ENCODE measurements at places on chromosomes 5 and 9.

GRCh38 chr5:126647071-126647470 lies 46.3 kb downstream of the PHAX start:
- no peak for DNase-seq

DNA sequence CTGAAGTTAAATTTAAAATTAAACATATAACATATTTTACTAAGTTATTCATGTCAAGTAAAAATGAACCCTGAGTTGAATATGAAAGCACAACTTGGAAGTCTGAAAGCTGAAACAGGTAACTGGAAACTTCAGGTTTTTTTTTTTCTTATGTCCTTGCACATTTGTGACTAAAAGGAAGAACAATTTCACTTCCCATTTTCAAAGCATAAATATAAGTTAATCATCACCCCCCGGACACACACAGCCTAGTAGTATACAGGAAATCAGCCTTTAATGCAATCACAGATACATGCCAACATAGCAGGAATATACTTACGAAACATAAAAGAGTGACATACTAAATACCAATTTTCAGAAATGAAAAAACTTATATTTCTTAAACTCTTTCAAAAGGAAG lies 225.9 kb downstream of the RFX3 start:
- DNase-seq = no peak

GRCh38 chr9:102497709-102498108 lies 497.4 kb upstream of the CYLC2 start:
- no peak for DNase-seq

- no peak for DNase-seq
Observed at GRCh38 chr9:16912197-16912596, 41.7 kb upstream of the BNC2 start.

DNA sequence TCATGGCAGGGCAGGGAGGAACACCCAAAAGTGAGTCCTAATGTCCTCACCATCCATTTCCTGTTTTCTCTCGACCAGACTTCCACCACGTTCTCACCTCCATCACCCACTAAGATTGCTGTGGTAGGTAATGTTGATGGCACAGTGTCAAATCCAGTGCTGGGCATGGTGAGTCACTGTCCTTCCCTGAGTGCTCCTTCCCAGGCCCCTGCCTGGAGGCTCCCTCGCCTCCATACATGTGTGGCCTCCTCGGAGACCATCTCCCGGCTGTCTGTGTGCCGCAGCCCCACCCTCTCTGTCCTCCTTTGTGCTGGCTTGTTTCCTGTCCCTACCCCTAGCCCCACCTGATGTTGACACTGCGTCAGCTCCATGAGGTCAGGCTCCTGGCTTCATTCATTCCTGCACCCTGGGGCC lies 177.5 kb downstream of the SYK start:
- no peak for DNase-seq

GRCh38 chr5:116848954-116849581 lies 274.4 kb upstream of the SEMA6A start:
- no peak for DNase-seq

DNA sequence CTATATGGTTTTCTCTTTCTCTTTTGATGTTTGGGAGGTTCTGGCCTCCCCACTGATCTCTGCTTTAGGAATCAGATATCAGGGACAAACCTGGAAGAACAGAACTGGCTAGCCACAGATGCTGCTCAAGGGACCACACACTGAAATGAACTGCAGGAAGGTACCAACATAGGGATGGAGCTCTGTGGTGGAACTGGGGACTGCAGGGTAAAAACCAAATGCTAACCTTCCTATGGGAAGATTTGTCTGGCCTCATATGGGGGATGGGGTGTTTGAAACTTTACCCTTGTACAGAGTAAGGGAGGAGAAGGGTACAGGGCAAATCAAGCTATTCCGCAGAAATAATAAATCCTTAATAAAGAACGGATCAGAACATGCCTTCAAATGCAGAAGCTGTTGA lies 49.4 kb downstream of the ELOVL7 start:
- no peak for DNase-seq

GRCh38 chr5:153636670-153637451 lies 146.4 kb downstream of the GRIA1 start:
- DNase-seq = no peak

DNA sequence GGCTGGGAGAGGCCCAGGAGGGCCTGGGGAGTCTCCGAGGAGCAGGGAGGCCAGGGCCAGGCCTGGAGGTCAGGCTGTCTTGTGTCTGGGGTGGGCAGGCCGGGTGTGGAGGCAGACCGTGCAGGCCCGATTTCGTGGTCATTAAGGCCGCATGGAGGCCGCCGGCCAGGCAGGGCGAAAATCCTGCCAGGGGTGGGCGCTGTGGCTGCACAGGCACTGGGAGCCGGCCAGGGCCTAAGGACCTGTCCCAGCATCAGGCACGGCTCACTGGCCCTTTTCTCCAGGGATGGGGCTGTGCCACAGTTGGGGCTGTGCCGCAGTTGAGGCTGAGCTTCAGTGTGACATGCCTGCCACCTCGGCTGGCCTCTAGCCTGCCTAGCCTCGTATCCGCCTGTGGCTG lies 35.9 kb downstream of the ASS1 start:
- DNase-seq = no peak

DNA sequence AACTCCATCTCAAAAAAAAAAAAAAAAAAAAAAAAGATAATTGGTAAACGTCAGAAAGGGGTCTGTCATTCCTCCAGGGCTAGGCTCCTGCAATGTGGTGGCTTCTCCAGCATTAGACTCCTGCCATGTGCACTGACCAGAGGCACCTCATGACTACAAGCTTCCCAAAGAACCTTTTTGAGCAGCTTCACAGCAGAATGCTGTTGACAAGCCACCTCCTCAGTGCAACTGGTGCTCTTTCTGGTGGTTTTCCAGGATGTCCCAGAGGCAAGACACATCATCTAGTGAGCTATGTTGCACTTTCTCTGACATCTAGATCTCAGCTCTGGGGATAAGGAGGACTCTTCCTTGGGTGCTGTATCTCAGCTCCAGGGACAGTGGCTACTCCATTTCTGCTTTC lies 11.6 kb downstream of the RPL37 start:
- no peak for DNase-seq

- DNase-seq = no peak
Observed at GRCh38 chr5:95810305-95811125, 12.0 kb downstream of the GLRX start.

DNA sequence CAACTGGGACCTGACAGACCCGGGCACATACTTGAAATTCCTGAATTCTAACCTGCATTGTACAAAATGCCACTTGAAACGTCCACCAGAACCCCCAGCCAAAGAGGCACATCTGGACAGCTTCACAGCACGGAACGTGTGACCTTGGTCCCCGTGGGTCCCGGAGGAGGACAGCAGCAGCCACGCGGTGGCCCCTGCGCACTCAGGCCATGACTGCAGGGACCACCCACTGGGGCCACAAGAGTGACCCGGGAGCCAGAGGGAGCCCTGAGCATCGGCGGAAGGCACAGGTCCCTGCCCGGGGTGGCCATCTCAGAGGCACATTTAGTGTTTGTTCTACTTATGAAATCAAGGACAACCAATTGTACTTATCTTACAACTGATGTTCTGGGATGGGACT lies 2.1 kb upstream of the SNAPC4 start:
- DNase-seq = no peak

GRCh38 chr5:5645198-5645597 lies 222.7 kb downstream of the ICE1 start:
- no peak for DNase-seq

GRCh38 chr5:88743231-88743834 lies 139.7 kb downstream of the MEF2C start:
- DNase-seq = no peak

DNA sequence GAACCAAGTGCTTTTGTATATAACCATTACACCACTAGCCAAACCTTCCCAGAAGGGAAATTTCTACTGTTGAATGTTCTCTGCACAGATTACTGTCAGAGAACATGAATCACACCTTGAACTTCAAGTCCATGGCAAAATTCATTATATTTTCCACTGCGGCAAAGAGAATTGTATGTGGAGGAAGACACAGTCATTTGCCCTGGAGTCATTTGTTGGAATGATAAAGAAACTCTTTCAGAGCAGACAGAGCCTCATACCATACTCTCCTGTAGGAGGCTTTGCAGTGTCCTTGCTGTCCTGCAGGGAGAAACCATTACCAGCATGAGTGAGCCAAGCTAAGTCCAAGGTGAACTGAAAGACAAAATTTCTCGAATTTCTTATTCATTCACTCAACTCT lies 369.0 kb downstream of the ARHGEF28 start:
- DNase-seq = no peak

DNA sequence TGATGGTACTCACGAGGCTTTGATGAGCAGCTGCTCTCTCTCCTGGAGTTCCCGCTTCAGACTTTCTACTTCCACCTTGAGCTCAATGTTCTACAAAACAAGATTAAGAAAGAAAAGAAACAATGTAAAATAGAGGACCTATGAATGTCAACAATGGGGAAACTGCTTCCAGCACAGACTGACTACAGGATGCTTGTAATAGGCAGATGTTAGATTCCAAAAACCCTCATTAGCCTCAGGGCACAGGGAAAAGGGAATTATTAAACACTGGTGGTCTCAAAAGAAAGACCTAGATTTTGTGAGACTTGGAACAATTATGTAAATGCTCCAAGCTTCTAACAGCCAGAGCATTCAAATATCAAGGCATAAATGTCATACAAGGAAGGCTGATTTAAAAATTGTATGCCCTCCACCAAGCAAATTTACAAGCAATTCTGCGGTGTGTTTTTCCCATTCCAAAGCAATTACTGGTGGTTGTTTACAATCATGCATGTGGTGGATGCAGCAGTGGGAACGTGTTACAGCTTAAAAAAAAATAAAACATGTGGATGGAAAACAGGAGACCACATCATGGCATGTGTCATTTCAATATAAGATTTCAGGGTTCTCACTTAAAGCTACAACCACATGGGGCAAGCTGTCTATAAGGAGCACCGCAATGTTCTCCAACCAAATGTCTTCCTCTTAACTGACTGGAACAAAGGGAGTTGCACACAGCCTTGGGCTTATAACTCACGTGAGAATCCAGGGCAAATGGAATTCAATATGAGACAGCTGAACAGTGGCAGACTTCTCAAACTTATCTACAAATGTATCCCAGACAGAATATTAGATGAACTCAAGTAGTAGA lies 34.0 kb downstream of the CDK5RAP2 start:
- DNase-seq = no peak

DNA sequence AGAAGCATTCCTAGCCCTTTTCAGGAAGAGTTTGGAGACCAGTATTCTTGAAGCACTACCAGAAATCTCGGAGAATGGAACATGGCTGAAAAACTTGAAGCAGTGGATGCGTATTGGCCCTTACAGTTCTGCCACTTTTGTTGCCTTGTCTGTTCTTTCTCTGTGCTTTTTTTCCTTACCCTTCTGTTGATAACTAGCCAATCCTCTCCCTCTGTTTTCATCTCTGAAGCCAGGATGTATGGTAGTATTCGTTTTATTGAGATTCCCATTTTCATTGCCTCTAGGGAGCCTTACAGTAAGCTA lies 564 bp upstream of the CCNH start:
- DNase-seq = no peak

DNA sequence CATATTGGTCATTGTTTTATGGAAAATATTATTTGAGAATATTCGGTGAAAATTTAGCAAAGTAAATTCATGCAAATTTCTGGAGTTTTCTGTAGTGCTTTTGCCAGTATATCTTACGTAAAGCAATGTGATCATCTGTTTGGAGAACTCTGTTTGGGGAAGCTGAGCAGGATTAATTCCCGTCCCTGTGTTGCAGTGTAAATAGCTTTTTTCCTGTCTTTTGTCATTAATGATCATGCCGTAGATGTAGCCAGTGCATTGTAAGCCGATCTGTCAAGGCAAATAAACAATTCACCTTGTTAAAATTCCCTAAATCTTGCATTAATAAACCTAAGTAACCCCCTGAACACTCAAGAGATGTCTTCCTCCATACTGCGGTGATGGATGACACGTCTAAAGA lies 39.2 kb downstream of the PPIC start:
- no peak for DNase-seq

DNA sequence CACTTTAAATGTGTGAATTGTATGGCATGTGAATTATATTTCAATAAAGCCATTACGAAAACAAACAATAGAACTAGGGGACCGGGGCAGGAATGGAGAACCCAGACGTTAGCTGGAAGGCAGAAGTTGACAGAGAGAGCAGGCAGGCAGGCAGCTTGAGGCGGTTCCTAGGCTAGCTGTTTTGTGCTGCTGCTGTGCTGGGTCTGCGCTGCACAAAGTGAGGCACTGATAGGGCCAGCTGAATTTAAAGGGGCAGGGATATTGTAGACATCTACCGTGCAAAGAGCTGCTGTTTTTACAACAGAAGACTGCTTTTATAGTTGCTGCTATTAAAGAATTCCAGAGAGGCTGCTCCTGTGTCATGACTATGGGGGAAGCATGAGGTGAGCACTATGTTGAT lies 21.6 kb upstream of the MIER3 start:
- no peak for DNase-seq

DNA sequence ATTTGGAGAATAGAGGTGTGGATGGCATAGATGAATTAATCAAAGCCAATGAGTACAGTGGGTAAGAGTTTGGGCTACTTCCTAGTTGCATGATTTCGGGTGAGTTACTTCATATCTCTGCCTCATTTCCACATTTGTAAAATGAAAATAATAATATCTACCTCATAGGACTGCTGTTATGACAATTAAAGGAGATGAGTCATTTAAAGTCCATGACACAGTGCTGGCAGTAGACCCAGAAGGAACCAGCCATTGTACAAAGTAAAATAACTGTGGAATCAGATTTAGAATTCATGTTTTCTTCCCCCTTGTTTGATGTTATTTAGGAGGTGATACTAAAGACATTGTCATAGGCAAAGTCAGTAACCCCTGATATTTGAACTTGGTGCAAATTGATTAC lies 139.5 kb upstream of the SLC27A6 start:
- no peak for DNase-seq

- no peak for DNase-seq
Observed at GRCh38 chr9:4654538-4654937, 7.6 kb upstream of the PLPP6 start.

- DNase-seq = no peak
Observed at GRCh38 chr5:72790186-72790585, 26.3 kb upstream of the TNPO1 start.
